ENCODE measurements at places on chromosomes 3 and 15.

DNA sequence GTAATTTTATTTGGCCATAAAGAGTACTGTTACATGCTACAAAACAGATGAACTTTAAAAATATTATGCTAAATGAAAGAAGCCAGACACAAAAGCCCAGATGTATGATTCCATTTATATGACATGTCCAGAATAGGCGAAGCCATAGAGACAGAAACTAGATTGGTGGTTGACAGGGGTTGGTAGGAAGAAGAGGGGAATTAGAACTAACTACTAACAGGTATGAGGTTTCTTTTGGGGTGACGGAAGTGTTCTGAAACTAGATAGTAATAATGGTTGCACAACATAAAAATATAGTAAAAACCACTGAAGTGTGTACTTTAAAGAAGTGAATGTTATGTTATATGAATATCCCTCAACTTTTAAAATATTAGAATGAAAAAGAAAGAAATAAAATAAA lies 66.1 kb downstream of the GBE1 start:
- DNase-seq: no peak

- DNase-seq: no peak
These were observed 192.8 kb downstream of the ARPP21 start for GRCh38 chr3:35832140-35832571.

DNA sequence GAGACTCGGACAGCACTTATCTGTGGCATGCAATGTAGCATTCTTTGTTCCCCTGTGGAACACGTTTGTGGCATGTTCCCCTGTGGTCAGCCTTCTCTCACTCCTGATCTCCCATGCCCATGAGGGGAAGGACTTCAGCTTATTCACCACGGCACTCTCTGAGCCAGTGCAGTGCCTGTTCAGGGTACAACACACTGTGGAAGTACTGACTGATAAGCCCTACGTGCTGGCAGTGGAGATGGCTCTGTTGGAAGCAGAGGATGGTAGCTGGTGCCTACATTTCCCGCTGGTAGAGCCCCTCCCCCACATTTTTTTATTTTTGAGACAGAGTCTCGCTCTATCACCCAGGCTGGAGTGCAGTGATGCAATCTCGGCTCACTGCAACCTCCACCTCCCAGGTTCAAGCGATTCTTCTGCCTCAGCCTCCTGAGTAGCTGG lies 43.5 kb upstream of the ETV5 start:
- no peak for DNase-seq

GRCh38 chr15:80695099-80695910 lies at the start of gene ABHD17C:
ABHD17C (plus strand) TSS chr15:80695310; CDS start chr15:80695430, 120 bp downstream.
- peak; percentile 2 for DNase-seq

- no peak for DNase-seq
These were observed 82.8 kb downstream of the PCSK6 start for GRCh38 chr15:101406526-101407195.

DNA sequence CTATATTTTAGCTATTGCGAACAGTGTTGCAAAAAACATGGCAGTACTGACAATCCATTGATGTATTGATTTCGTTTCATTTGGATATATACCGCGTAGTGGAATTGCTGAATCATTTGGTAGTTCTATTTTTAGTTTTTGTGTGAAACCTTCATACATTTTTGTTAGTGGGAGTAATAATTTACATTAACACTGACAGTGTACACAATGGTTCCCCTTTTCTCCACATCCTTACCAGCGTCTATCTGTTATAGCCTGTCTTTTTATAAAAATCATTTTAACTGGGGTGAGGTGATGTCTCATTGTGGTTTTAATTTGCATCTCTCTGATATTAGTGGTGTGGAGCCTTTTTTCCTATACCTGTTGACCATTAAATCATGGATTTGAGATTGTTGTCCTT lies 392.4 kb upstream of the ALCAM start:
- DNase-seq: no peak

DNA sequence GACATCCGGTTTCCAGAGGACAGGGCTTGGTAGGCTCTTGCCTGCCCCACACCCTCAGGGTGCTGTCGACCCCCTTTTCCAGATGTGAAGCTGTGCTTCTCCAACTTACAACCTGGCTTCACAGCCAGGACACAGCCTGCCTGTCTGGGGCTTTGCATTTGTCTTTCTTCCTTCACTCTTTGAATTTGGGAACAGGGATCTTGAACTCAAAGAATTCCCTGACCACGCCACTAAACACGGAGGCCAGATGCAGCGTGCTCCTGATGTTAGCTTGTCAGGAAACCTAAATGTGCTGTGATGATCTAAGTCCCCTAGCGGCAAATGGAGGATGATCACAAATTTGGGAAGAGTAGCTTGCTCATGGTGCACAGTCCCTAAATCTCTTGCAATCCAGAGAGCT lies 244.8 kb upstream of the RGMA start:
- no peak for DNase-seq

- DNase-seq: no peak
These were observed 2.2 kb upstream of the ITIH1 start for GRCh38 chr3:52774901-52775864.

DNA sequence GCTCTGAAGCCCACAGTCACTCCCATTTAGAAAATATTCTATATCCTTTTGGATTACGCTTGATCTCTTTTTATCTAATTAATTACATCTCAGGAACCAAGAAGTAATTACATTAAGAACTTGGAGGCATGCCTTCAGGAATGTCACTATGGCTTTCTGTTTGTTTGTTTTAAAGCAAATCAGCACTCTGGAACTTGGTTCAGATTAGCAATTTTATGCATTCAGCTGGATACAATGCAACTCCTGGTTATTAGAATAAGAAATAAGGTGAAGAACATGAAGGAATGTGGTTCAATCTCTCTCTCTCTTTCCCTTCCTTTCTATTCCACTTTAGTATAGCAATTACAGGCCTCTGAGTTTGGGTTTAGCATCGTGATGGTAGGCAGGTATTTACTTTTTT lies 235.8 kb downstream of the FHIT start:
- no peak for DNase-seq

- no peak for DNase-seq
These were observed 13.5 kb downstream of the TARS3 start for GRCh38 chr15:101710806-101711205.

DNA sequence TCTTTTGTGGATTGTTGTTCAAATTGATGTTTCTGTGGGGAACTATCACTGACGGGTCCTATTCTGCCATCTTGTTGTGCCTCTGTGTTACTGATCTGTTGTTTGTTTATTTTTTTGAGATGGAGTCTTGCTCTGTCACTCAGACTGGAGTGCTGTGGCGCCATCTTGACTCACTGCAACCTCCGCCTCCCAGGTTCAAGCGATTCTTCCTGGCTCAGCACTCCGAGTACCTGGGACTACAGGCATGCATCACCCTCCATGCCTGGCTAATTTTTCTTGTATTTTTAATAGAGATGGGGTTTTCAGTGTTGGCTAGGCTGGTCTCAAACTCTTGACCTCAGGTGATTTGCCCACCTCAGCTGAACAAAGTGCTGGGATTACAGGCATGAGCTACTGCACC lies 31.6 kb downstream of the CDAN1 start:
- DNase-seq: no peak

DNA sequence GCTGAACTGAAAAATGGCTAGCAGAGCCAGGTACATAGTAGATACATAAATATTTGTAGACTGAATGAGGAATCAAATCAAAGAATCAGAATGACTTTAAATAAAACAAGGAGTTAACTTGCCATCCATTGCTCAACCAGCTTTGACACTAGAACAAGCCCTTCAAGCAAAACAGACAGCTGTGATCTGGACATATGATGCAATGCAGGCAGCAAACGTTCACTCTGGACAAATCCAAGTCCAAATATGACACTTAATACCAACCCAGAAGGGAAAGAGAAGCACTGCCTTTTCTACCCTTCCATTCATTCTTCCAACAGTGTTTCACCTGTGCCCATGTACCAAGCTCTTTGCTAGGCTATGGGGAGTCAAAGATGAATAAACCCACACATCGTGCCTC lies 4.5 kb downstream of the THRB start:
- DNase-seq: no peak

- DNase-seq: no peak
These were observed 20.9 kb downstream of the OCA2 start for GRCh38 chr15:28078191-28078719.

Data from activated CD8-positive, alpha-beta memory T cell treated with anti-CD3 and anti-CD28 coated beads for 4 hours (primary cell).